ENCODE measurements at places on chromosomes 7 and 10.
A peak's percentile ranks its signal among the peaks of the same experiment; 100 is the strongest.

- DNase-seq, result no peak
Observed at GRCh38 chr7:1174881-1175596, 15.0 kb upstream of the ZFAND2A start.

GRCh38 chr10:76301211-76301610, 869.8 kb downstream of the LRMDA start:
- no peak for DNase-seq

- no peak for DNase-seq
Observed at GRCh38 chr10:59227136-59227673, 50.8 kb downstream of the PHYHIPL start.

DNA sequence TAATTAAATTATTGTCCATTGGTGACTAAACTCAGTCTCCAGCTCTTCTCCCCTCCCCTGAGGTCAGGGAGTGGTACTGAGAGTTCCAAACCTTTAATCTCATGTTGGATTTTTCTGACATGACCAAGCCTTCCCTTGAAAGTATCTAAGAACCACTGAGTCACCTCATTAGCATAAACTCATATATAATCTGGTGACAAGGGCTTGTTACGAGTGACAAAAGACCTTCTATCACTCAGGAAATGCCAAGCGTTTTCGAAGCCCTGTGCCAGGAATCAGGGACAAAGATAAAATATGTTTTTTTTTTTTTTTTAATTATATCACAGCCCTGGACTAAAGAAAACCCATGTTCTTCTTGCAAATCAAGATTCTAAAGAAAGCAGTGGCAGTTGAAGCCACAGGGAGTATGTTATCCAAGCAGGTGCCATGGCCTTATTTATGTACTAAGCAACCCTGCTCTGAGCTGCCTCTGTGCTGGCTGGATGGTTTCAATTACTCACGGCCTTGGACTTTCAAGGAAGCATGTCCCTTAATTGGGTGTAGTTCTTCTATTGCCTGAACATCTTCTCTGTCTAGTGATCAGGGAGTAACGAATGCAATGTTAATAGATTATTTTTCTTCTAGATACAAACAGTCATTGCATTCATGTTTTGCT, 169.0 kb upstream of the PRKCQ start:
- DNase-seq, result no peak

- DNase-seq, result no peak
Observed at GRCh38 chr10:27020243-27020642, 80.1 kb downstream of the ANKRD26 start.

- DNase-seq, result no peak
Observed at GRCh38 chr7:85025312-85025756, 161.5 kb downstream of the SEMA3D start.

DNA sequence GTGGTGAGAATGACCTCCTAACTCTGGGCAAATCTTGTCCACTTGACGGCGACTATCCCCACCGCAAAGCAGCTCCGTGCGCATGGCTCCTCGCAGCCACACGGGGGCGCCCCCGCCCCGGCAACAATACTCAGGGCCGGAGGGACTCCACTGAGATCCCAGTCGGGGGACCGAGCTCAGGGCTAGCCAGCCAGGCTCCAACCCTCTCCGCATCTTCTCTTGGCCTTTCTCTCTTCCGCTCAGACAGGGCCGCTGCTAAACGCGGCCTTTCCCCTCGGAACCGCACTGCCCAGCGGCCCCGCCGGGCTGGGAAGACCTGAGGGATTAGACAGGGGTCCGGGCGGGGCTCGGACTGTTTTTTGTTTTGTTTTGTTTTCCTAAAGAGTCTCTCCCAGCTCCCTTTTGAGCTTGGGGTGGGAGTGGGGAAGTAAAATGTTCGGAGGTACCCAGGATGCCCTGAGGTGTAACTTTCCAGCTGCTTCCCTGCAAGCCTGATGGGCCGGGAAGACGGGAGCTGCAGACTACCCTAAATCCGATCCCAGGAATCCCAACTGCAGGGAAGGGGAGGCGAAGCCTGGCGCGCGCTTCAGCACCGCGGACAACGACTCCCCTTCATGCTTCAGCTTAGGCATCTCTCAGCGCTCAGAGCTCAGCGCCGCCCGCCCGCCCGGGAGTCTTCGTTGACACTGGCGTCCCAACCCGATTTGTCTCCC, 2.7 kb downstream of the KCNIP2 start:
- peak; percentile 90 for DNase-seq

GRCh38 chr7:8719102-8719501, 285.7 kb downstream of the NXPH1 start:
- DNase-seq, result no peak

DNA sequence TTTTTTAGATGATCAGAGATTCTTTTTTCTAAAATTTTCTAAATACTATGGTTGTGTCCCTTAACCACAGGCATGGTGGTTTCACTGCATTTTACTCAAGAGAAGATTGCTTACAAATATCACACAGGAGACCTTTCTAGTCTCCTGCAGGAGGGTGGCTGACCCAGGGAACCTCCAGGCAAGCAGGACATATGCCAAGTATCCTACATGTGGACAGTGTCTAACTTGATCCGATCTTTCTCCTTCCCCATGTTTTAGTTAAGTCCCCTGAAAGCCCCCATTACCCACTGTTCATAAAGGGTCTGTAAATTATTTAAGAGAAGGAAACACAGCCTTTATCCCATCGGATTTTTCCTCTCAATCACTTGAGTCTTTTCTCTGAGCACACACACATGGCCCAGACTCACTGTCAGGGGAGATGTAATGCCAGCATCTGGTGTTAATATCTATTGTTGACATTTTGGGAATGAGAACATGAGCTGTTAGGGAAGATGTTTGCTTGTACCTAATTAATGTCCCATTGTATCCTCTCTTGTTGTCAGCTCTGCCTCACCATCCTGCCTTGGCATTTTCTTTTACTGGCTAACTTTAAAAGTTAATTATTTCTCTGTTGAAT, 755.2 kb downstream of the AUTS2 start:
- no peak for DNase-seq

DNA sequence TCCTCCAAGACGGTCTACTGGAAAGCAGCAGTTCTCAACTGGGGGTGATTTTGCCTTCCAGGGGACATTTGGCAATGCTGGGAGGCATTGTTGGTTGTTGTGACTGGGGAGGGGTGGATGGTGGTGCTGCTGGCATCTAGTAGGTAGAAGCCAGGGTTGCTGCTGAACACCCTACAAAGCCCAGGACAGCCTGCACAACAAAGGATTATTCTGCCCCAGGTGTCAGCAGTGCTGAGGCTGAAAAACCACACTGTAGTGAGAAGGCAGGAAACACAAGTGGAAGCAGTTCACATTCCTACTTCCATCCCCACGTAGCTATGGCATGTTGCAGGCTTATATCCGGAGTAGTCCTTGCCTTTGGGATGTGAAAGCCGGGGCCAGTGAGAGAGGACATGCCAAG, 86.9 kb downstream of the AOAH start:
- no peak for DNase-seq

DNA sequence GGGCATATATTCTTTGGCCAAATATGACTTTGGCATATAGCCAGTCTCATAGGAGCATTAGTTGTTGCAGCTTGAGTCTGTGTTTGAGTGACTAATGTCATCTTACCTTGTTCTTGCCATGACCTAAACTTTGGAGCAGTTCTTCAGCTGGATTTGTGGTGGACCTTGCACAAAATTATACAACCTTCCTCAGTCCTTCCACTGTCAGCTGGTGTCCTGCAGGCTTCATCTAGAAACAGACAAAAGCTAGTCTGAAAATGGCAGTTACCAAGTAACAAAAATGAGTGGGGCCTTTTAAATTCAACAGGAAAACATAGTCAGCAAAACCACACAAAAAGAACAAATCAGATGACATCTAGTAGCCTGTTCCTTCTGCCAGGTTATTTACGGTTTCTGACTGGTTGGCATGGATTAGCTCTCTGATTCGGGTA, 59.5 kb upstream of the HECTD2 start:
- DNase-seq, result no peak

DNA sequence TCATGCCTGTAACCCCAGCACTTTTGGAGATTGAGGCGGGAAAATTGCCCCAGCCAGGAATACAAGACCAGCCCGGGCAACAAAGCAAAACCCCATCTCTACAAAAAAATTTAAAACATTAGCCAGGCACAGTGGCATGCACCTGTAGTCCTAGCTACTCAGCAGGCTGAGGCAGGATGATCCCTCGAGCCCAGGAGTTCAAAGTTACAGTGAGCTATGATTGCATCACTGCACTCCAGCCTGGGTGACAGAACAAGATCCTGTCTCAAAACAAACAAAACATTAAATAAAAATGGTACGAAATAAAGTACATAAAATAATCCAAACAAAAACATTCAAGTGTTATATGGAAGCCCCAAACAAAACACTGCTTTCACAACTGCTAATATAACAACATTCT, 125.0 kb downstream of the SNX13 start:
- DNase-seq, result no peak

- no peak for DNase-seq
Observed at GRCh38 chr7:44572771-44573170, 937 bp downstream of the DDX56 start.

- DNase-seq, result no peak
Observed at GRCh38 chr10:9535744-9536143, 1481.3 kb downstream of the GATA3 start.

- DNase-seq, result no peak
Observed at GRCh38 chr7:148872188-148872587, 11.9 kb downstream of the EZH2 start.

DNA sequence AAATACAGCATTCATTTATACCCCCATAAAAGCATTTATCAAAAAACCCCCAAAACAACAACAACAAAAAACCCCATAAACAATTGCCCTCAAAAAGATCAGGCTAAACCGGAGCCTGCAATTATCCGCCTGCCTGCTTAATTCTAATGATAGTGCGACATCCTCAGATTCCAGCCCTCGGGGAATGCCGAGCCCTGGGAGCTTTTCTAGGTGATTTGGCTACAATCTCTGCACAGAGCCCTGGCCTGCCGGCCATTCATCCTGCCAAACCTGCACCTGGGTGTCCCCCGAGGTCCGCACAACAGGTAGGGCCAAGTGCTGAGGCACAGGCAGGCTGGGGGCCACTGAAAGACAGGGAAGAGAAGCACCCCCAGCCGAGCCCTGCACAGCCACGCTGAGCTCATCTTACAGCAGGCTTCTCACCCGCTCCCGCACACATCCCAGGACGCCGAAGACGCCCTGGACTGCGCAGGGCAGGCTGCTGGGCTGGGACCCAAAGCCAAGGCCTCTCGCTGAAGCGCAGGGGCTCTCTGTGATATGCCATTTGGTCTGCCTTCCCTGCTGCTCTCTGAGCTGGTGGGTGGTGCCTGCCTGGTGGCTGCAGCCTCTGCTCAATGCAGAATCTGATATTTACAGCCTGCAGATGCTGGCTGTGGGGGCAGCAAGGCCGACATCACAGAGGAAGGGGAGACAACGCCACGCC, 57.5 kb downstream of the CAMK2B start:
- no peak for DNase-seq

- no peak for DNase-seq
Observed at GRCh38 chr10:48459270-48460150, 145.4 kb downstream of the ARHGAP22 start.

GRCh38 chr7:81498176-81498575, 271.7 kb downstream of the HGF start:
- no peak for DNase-seq

DNA sequence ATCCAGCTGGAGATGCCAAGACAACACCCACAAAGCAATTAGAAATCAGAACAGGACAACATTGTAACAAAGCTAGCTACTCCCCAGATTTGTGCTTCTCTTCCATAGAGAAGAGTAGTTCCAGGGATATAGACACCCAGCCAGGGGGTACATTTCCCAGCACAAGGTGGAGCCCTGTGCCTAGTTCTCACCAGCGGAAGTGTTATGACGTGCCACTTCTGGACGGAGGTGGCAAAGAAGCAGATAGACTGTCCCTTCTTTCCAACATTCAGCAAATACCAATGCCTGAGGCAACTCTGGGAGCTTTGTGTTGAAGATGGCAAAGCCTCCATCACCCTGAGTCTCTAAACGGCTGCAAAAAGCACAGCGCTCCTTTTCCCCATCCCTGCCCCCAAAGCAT, 23.4 kb upstream of the GSAP start:
- no peak for DNase-seq

- DNase-seq, result no peak
Observed at GRCh38 chr10:78690354-78691111, 378.2 kb upstream of the ZMIZ1 start.

- DNase-seq, result no peak
Observed at GRCh38 chr7:137418841-137419240, 75.3 kb upstream of the PTN start.

DNA sequence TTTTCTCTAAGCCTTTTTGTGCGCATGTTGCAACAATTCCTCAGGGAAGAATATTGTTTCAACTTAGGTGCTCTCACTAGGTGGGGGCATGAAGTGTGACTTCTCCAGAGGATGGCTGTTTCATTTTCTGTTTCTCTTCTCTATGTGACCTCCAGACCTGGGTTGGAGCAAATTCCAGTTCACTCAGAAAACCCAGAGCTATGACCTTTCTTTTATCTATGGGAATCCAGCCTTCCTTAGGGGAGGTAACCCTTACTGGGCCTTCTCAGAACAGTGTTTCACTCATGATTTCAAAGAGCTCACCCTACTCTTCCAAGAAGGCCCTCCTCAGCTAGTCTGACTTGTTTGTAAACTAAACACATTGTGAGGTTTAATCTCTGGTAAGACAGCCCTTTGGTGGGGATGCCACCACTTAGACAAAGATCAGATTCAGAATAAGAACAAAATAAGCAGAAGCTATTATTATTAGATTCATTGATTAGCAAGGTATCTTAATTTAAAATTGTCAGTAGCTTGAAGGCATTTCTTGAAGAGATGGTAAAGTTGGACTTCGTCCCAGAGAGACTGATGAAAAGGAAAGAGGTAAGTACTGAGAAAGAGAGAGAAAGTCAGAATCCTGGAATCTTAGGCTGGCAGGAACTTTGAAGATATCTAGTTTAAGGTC, 16.6 kb upstream of the TAS2R60 start:
- no peak for DNase-seq

GRCh38 chr7:78345979-78346378, 547.4 kb downstream of the PHTF2 start:
- no peak for DNase-seq

- no peak for DNase-seq
Observed at GRCh38 chr10:5400468-5401240, 4.0 kb downstream of the TUBAL3 start.

GRCh38 chr7:92325173-92325572, 79.4 kb downstream of the ANKIB1 start:
- no peak for DNase-seq
